ENCODE measurements at places on chromosomes 4 and X.
A peak's percentile ranks its signal among the peaks of the same experiment; 100 is the strongest.

- DNase-seq = no peak
Measured at GRCh38 chr4:123286903-123287466, 109.6 kb upstream of the SPRY1 start.

- no peak for DNase-seq
Measured at GRCh38 chr4:90113881-90114457, 13.2 kb upstream of the CCSER1 start.

DNA sequence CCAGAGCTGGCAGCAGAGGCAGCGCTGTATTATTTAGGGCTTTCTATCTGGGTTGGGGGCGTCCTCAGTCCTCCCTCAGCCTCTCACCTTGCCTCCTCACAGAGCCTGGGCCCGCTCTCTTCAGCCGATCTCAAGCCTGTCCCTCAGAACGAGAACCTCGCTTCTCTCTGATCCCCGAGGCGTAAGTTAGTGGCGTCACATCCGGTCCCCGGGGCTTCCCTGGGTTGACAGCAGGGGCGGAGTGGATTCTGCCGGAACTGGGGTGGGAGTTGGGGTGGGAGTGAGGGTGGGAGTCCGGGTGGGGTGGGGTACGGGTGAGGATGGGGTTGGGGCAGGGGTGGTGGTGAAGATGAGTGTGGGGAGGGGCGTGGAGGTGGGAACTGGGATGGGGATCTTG lies at the start of gene MAGEA10:
TSS of gene MAGEA10 (minus strand) at position 190 of the 397 bp plus-strand sequence. CDS start 2,957 bp downstream, outside the sequence.
- no peak for DNase-seq

DNA sequence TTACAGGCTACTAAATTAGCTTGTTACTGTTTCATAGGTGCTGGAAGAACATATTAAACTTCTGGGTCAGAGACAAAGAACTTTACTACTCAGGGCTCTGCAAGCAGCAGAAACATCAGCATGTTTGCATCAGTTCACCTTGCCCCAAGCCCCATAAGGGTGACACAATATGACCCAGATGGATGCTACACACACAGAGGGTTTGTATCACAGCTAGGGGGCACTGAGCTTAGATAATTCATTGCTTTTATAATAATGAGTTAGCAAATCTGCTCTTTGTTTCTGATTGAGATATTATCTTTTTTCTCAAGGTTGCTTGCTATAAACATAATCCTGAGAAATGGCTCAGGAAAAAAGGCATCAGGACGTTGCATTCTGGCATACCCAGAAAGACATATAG lies 4.8 kb upstream of the SYNPO2 start:
- DNase-seq = no peak

GRCh38 chrX:78555401-78555980 lies 103.6 kb downstream of the RTL3 start:
- DNase-seq = no peak

- no peak for DNase-seq
Measured at GRCh38 chrX:151708821-151709220, 7.0 kb upstream of the FATE1 start.

- DNase-seq = no peak
Measured at GRCh38 chr4:6986072-6986780, 56.9 kb upstream of the TADA2B start.

- peak; percentile 55 for DNase-seq
Measured at GRCh38 chr4:121951521-121952110, at the start of gene TRPC3. TSS of gene TRPC3 (minus strand) at chr4:121952060. CDS start at chr4:121951680, 380 bp downstream.
